Activated CD4-positive, CD25-positive, alpha-beta regulatory T cell (primary cell): ENCODE measurements at places on chromosomes 5 and 9.

DNA sequence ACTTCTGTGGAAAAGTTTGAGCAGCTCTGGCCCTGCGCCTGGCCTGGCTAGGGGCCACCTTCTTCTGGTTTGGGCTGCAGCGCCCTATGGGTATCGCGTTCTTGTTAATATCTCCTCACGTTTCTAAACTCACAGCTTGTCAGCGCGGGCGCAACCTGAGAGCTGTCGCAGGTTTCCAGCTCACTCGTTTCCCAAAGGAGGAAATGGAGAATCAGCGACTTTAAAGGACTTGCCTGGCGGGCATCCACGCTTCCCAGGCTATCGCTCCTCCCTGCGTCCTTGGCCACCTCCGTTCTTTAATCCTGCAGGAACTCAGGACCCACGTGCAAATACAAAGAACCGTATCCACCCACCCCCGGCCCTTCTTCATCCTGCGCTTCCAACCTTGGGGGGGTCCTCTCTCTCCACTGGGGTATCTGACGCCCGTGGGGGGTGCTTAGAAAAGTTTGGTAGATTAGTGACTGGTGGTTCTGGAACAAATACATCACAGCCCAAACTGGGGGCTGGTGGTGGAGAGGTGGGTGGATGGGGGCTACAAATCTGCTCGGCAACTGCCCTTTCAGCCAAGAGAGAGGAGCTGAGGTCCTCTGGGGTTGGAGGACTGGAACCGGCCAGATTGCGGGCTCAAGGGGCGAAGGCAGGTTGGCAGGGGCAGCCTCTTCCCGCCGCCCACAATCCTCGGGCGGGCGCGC, 578 bp upstream of the PSAT1 start:
- no peak for DNase-seq

- DNase-seq: no peak
Measured at GRCh38 chr5:154159343-154159742, 31.2 kb upstream of the GALNT10 start.

GRCh38 chr5:11941566-11941965, 37.3 kb upstream of the CTNND2 start:
- no peak for DNase-seq

DNA sequence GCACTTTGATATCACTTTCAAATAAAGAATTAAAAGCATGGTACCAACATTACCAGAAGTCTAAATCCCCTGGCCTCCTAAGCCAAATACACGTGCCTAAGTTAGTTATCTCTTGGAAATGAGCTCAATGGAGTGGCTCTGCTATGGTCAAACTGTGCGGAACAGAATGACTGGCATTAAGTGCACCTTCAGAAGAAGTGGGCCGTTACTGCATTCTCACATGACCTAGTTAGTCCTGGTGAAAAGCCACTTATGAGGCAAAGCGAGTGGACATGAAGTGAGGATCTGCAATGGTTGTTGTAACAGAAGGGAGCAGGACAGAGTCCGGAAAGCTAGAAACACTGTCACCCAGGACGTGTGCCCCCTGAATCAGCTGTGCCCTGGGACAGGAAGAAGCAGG, 633.1 kb downstream of the IRX1 start:
- DNase-seq: no peak

DNA sequence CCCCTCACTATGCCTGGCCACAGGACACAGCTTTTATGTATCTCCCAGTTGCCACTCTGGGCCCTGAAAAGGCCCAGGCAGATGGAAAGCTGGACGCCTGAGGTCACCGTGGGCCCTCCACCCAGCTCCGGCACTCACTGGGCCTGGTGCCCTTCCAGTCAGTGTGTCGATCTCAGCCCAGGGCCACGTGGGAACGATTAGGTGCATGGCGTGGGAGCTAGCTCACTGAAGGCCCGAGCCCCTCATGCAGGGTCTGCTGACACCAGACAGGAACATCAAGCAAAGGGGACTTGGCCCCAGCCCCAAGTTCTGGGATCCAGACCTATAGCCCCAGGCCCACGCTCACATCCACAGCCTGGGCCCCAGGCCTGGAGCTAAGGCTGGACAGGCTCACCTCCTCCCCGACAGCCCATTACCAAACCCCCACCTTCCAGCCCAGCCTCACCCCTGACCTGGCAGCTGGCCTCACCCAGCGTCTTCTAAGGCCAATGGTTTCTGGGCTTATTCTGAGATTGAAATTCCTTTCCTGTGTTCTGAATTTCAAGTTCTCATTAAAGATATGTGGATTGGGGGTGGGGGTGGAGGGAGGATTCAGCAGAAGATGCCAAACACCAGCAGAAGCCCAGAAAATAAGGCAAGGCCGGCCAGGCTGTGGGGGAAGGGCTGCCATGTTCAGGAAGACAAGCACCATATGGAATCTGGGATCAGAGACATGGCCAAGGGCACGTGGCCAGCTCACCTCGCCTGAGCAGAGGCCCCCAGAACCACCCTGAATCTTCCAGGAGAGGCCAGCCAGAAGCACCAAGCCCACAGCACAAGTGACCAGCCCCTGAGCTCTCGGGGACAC, 74.5 kb downstream of the ADAMTS2 start:
- no peak for DNase-seq

DNA sequence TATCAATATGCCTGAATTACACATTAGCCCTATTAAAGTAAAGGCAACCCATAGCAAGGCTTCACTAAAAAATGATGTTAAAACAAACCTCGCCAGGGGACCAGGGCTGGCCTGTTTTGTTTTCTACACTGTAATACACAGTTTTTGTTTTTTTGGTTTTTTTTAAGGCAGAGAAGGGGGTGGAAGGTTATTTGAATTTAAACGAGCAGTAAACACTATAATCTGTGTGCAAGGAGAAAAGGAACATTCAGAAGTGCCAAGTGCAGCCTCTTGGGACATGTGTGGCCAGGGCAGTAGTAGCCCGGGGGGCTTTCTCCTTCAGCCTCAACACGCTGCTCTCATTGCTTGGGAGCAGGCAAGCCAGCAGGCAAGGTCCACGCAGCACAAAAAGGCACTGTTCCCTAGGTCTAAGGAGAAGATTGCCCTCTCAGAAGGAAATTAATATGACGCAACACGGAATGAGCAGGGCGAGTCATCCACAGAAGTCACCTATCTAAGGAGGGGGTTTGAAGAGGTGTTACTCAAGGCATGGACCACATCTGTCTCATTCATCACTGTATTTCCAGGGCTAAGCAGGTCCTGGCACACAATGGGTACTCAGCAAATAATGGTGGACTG, 16.2 kb downstream of the SIL1 start:
- no peak for DNase-seq

DNA sequence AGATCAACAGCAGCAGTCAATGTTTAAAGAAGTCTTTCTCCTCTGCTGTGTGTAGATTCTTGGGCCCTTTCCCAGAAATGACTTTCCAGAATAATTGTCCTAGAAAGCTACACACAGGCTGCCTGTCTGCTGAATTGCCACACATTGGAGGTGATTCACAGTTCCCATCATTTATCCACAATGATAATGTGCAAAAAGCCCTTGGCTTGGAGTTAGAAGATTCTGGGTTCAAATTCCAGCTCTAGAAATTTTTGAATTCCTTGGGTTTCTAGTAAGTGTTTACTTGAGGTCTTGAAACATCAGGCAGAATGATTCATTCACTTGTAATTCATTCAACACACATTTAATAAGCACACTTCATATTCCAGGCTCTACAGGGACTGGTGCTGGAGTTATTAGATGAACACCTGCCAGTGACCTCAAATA, 28.6 kb upstream of the EPB41L4B start:
- DNase-seq: no peak

DNA sequence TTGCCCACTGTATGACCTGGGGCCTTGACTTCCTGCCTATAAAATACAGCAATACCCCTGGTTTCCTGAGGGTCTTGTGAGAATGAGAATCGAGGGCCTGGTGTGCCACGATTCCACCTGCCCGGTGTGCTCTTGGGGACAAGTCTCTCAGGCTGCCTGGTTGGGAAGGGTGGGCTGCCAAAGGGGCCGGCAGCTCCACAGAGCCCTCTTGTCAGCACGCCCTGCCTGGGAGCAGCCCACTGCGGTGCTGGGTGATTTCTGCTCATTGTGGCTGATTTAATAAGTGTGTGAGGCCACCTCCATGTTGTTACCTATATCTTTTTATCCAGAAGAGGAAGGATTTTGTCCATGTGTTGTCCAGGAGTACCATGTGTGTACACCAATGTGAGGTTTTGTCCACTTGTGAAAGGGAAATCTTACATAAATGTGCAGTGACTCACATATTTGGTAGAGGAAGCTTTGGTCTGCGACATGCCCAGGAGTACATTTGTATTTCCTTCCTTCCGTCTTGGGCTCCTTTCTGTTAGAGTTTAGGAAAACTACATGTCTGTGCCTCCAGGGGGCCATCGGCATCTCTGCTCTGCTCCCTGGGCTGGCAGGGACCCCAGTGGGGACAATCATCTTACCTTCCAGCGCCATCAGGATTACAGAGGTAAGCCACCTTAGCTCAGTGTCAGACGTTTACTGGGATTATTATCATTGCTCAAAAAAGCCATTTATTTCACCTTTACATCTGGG, 108.6 kb downstream of the PHF2 start:
- DNase-seq: no peak

DNA sequence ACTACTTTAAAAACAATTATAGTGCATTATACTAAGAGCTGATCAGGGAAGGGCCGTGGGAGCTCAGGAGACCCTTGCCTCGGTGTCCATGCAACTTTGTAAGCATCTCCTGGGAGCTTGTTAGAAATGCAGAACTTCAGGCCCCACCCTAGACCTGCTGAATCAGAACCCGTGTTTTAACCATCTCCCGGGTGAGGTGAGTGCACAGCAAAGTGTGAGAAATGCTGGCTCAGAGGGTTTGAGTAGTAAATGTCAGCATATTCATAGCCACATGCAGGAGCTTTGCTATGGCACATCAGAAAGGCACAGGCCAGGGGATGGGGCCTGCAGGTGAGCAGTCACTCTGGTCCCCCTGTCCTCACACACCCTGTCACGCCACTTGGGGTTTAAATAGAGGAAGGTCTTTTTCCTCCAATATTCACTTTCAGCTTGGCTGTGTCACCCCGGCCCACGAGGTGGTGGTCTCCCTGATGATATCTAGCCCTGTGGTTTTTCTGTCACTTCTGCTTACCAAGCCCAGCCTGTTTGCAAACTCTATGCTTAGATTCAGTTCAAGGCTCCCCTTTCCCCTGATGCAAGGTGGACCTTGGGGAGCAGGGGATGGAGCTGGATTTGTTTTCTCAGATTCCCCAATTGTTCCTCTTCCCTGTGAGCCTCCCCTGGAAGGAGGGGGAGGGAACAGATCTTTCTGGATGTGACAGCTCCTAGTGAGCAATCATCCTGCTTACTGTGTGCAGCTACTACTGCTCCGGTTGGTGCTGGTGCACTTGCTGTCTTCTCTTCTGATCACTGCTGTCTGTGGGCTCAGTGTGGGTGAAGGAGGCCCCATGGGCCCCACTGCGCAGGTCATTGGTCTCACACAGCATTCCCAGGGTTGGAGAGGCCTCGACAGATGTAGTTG, 51.8 kb upstream of the TGFBR1 start:
- DNase-seq: no peak

DNA sequence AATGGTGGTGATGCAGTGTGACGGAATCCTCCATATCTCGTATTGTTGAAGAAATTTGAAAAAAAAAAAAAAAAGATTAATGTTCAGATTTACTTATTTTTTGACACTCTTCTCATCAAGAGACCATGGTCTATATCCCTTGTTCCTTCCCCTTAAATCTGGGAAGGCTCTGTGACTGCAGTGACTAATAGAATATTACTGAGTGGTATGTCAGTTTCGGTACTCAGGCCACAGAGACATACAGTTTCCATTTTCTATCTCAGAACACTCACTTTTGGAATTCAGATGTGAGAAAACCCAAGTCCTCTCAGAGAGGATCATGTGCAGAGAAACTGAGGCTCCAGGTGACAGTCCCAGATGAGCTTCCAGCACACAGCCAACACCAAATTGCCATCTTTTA, 1193.5 kb downstream of the DTWD2 start:
- no peak for DNase-seq

DNA sequence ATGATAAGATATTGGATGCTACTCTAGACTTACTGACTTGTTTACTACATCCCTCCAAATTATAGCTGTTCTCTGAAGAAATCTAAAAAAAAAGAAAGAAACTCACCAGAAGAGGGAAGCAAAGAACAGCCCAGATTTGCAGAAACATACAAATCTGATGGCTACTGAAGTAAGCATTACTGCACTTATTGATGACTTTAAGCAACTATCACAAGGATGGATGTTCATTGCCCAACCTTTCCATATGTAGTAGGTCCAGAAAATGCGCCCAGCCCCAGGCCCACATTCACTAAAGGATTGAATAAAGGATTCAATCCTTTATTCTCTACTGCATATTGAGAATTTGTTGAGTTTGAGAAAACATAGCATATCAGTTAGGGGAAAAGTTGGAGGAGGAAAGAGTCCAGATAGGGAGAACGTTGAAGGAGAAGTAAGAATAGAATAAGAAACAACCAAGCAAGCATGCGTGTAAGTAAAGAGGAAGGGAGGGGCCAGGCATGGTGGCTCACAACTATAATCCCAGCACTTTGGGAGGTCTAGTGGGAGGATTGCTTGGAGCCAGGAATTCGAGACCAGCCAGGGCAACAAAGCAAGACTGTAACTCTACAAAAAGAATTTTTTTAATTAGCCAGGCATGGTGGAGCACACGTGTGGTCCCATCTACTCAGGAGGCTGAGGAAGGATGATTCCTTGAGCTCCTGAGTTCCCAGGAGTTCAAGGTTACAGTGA, 33.8 kb upstream of the DTWD2 start:
- no peak for DNase-seq

- DNase-seq: peak; percentile 34
Measured at GRCh38 chr5:179763215-179763945, 30.4 kb upstream of the LTC4S start.

DNA sequence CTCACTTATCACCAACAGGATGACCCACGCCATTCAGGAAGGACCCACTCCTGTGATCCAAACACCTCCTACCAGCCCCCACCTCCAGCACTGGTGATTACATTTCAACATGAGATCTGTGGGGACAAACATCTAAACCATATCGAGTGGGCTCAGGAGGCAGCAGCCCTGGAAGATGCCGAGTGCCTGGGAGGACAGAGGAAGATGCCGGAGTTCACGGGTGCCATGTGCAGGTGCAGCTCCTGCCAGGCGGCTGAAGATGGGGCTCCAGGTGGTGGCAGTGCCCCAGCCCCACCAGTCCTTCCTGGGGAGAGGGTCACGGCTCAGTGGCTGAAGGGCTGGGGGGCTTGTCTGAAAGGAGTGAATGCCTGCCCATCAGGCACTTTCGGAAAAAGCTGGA, 6.1 kb upstream of the CEP72 start:
- no peak for DNase-seq

GRCh38 chr9:93902051-93902779, 52.9 kb downstream of the BARX1 start:
- DNase-seq: no peak
